ENCODE measurements at places on chromosomes 5 and 9. TPM values are rescaled to one million over a fixed set of nuclear protein-coding genes. Genes with fewer than 3 reads are reported as not detected.

- DNase-seq: no peak
Observed at GRCh38 chr9:117887941-117888340, 183.7 kb downstream of the TLR4 start.

- DNase-seq: no peak
Observed at GRCh38 chr9:122382901-122383850, 12.4 kb downstream of the PTGS1 start.

GRCh38 chr5:627840-628239 lies 15.7 kb downstream of the CEP72 start:
- no peak for DNase-seq

- no peak for DNase-seq
Observed at GRCh38 chr5:15209053-15209762, 290.8 kb upstream of the FBXL7 start.

Gene RAB3C
- total RNA-seq: 11.7 TPM

Gene PCDHGB1
- total RNA-seq: 8.9 TPM

DNA sequence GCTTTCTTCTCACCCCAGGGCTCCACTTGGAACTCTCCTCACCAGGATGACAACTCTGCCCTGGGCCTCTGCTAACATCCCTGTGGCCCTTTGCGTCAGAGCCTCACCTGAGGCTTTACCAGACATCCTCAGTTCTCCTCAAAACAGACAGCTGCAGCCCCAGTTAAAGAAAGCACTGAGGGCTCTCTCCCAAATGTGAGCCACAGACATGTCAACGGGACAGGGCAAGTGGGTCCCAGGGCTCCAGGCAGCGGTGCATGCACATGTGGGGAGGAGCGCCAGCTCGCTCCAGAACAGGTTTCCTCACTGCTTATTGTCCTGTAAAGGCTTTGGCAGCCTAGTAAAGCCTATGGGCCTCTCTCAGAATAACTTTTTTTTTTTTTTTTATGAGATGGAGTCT lies 37.3 kb downstream of the IPPK start:
- no peak for DNase-seq

DNA sequence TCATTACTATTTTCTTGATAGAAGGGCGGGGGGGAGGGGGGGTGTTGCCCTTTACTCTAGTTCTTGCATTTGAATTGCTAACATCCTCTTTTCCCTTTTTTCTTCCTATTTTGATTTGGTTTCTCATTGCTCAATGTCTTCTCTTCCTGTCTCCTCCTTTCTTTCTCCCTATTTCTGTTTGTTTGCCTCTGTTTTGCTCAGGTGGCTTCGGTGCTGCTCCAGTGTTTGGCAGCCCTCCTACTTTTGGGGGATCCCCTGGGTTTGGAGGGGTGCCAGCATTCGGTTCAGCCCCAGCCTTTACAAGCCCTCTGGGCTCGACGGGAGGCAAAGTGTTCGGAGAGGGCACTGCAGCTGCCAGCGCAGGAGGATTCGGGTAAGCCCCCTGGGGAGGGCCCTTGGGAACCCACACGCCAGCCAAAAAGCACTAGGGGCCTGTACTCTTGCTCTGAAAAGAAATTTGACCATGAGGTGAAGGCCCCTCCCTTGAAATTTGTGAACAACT lies 48.3 kb downstream of the FAM78A start:
- DNase-seq: no peak

DNA sequence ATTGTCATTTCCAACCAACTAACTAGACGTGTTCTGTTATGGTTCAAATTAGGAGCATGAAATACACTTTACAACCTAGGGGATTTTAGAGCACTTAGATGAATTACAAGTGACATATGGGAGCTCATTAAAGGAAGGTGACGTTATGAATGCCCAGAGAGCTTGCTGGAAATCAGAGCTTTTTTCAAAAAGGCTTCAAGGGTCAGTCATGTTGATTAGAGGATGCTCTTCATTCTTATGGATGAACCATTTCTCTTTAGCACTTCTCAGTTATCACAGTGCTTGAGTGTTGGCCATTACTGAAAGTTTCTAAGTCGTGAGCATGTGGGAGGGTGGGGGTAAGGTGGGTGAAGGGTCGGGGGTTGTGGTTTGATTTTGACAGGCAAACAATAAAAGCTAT lies 1245.5 kb upstream of the DMAC1 start:
- no peak for DNase-seq

GRCh38 chr5:54438620-54439389 lies 16.7 kb upstream of the HSPB3 start:
- no peak for DNase-seq

GRCh38 chr5:97670447-97670846 lies 487.4 kb upstream of the RIOK2 start:
- no peak for DNase-seq

Gene SPINK7
- total RNA-seq: not detected

GRCh38 chr5:149872351-149873040 lies 72.1 kb downstream of the PDE6A start:
- DNase-seq: no peak

DNA sequence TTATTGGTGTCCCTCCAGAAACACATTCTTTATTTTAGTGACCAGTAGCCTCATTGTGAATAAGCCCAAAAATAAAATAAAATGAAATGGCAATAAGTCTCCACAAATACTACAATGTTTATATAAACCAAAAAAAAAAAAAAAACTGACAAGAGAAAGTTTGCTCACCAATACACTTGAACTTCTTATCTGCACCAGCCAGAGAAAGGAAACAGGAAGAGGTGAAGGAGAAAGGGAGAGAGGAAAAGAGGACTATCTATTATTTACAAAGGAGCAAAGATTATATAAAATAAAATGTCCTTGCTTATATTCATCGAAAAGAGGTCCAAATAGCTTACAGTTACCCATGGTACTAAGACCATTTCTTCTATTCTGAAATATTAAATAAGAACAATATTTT lies 176.4 kb upstream of the CCNG1 start:
- no peak for DNase-seq

GRCh38 chr9:93899609-93900435 lies 55.3 kb downstream of the BARX1 start:
- no peak for DNase-seq

GRCh38 chr5:88675168-88675707 lies 207.7 kb downstream of the MEF2C start:
- no peak for DNase-seq

DNA sequence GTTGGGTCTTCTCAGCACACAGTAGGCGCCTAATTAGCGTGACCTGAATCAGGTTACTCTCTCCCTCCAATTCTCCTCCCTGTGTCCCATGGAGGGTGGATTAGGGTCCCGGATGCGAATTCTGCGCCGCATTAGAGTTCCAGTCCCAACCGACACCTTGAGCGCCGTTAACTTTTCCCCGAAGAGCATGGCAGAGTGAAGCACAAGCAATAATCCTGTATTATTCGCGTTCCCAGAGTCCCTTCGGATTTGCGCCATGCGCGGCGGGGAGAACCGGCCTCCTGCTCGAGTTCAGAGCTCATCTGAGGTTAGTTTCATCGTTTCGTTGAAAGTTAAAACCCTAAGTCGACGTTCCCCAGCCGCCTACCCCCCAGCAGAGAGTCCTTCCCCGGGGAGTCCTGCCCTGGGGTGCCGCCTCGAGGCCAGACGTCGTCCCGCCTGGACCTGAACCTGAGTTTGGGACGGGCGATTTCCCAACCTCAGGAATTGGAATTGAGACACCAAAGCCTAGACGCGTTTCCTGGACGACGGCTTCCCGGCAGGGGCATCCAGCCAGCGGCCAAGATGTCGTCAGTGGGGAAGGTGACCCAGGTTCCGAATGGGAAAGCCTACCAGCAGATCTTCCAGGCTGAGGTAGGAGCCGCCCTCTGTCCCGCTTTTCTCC lies at the start of gene CCDC180:
TSS of gene CCDC180 (plus strand) at position 160 of the 664 bp plus-strand sequence. CDS start at position 565, 405 bp downstream.
- DNase-seq: peak; percentile 53

- DNase-seq: no peak
Observed at GRCh38 chr5:108867656-108868055, 120.0 kb downstream of the FER start.

- DNase-seq: peak; percentile 96
Observed at GRCh38 chr5:5494489-5495402, 72.3 kb downstream of the ICE1 start.

DNA sequence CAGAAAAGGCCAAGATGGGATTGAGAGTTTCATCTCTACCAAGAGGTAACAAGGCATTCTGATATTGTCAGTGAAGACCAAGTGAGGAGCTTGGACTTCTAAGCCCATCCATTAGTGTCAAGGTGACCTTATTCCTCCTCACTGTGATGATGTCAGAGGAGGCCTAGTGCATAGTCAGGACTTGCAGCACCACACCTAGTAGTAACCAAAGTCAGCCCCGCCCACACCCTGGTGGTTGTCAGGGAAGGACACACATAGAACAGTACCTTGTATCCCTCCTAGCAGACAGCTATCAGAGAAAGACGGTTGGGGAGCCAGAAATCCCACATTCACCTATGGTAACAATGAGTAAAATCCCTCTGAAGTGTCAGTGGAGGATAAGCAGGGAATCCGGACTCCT lies 111.7 kb downstream of the AP3B1 start:
- DNase-seq: no peak

DNA sequence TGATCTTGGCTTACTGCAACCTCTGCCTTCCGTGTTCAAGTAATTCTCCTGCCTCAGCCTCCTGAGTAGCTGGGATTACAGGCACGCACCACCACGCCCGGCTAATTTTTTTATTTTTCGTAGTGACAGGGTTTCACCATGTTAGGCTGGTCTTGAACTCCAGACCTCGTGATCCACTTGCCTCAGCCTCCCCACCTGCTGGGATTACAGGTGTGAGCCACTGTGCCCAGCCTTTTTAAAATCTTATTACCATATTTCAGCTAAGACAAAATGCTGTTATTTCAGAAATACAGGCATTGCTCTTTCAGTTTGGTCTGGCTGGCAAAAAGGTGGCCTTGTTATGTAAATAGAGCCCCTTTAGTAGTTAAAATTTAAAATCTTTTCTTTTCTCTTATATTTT lies 46.9 kb upstream of the GLDC start:
- DNase-seq: no peak

GRCh38 chr5:9519537-9519936 lies 26.3 kb downstream of the SEMA5A start:
- DNase-seq: no peak

Gene OBP2A
- total RNA-seq: not detected

GRCh38 chr9:110192531-110193261 lies 15.3 kb downstream of the C9orf152 start:
- no peak for DNase-seq

- DNase-seq: no peak
Observed at GRCh38 chr5:152688561-152689249, 283.6 kb upstream of the NMUR2 start.

DNA sequence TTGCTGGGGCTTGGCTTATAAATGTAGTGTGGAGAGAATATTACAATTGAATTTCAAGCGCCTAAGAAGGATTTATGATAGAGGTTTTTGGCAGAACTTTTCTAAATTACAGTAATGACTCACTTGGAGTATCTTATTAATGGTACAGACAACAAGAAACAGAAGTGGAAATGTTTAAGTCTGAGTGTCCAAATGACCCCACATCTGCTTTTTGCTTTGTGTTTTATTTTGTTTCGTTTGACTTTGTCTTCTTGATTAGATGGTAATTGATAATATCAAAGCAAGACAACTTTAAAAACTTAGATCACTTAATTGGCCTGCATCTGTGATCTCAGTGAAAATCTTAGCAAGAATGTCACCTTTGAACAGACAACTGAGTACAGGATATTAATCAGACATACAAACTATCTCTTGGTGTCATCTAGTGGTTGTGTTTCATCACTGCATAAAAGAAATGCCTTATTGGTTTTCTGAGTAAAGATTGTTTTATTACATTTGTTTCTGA lies 577.4 kb downstream of the ISL1 start:
- DNase-seq: no peak

GRCh38 chr5:127878174-127878750 lies 175.1 kb downstream of the CCDC192 start:
- peak; percentile 77 for DNase-seq

GRCh38 chr5:165626161-165626560 lies 2120.7 kb downstream of the MAT2B start:
- no peak for DNase-seq

Gene PDE6A
- total RNA-seq: not detected

All from GM23338 (cell line).